Stimulated activated CD4-positive, alpha-beta T cell treated with anti-CD3 and anti-CD28 coated beads, Interleukin-1b, Interleukin-23, amount 100 ng/mL, for 1 hour (primary cell): ENCODE measurements at places on chromosomes 3 and 15.

DNA sequence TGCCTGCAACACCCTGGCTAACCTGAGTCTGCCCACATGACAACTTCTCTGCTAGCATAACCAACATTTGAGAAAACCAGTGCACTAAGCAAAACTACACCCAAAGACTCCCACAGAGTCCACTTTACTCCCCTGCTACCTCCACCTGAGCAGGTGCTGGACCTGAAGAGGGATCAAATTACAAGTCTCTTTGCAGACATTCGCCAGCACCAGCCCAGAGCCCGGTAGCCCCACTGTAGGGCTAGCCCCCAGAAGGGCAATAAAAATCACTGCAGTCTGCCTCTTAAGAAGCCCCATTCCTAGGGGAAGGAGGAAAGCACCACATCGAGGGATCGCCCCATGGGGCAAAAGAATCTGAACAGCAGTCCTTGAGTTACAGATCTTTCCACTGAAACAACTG lies 472.2 kb downstream of the GRM7 start:
- no peak for DNase-seq

DNA sequence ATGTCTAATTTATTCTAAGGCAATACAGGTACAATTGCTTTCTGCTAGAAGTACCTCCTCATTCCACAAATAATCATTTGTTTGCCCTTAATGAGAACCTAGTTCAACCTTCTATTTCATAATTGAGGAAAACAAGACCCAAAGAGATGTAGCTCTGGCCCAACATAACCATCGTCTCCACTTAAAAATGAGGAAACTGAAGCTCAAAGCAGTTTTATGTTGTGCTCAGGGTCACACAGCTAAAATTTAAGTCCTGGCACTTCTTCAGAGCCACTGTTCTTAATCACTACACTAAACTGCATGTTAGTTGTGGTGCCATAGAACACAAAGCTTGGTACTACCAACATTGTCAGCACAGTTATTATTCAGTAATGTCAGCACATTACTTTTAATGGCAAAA lies 108.0 kb downstream of the SERPINI1 start:
- DNase-seq = no peak

DNA sequence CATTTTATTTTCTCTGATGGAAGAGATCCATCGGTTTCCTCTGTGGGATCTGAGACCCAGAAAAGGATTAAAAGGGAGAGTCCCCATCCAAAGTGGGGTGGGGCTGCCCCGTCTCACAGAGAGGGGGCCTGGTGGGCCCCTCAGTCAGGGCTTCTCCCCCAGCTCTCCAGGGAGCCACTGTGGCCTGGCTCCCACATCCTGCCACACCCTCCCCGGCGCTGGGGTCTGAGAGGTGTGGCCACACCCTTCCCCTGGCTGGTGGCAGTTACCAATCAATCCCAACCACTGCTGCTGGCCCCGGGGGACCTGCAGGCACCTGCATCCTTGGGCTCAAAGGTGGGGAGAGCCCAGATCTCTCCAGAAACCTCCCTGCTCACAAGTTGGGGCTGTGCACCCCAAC lies 161.8 kb upstream of the IQSEC1 start:
- no peak for DNase-seq

DNA sequence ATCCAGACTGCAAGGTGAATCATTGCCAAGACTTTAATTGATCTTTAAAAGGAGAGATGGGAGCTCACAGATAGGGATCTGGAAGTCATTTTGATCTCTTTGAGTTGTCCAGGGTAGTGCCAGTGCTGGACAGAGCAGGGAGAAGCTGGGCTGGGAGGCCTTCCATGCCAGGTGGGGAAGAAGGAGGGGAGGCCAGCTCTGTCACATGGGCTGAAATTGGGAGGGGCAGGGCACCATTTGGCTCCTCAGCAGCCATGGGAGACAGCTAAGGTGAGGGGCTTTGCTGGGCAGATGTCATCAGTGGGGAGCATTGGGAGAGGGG lies 23.4 kb downstream of the SMAD6 start:
- DNase-seq = no peak

DNA sequence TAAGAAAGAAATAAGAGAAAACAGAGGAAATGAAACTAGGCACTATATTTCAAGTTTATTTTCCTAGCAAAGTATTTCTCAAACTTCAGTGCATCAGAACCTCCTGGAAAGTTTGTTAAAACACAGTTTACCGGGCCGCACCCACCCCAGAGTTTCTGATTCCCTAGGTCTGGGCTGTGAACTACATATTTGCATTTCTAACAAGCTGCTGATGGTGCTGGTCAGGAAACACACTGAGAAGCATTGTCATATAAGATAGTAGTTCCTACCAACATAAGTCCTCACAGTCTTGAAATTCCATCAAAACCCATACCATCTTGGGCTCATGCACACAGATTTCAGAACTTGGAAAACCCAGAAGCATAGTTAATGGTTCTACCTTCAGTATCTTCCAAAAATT lies 8.3 kb downstream of the SLC9A9 start:
- DNase-seq = no peak

GRCh38 chr3:148924562-148924961 lies 59.5 kb downstream of the CPA3 start:
- DNase-seq = no peak

GRCh38 chr3:69926385-69926784 lies 73.1 kb upstream of the SAMMSON start:
- DNase-seq = no peak

DNA sequence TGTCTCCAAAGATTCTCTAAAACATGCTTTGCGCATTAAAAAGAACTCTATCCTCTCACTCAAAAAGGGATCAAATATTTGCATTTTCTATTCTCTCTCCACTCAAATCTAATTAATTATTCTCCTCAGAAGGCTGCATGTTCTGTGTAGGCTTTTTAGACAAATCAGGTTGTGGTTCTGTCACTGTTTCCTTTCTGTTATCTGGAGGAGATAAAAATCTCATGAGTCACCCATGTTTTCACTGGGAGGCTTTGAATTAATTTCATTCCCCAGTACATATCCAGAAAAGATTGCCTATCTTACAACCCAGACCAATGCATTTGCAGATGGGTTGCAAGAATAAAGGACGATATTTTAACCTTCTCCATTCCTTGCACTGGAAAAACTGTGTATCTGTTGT lies 446.5 kb downstream of the GRM7 start:
- no peak for DNase-seq

DNA sequence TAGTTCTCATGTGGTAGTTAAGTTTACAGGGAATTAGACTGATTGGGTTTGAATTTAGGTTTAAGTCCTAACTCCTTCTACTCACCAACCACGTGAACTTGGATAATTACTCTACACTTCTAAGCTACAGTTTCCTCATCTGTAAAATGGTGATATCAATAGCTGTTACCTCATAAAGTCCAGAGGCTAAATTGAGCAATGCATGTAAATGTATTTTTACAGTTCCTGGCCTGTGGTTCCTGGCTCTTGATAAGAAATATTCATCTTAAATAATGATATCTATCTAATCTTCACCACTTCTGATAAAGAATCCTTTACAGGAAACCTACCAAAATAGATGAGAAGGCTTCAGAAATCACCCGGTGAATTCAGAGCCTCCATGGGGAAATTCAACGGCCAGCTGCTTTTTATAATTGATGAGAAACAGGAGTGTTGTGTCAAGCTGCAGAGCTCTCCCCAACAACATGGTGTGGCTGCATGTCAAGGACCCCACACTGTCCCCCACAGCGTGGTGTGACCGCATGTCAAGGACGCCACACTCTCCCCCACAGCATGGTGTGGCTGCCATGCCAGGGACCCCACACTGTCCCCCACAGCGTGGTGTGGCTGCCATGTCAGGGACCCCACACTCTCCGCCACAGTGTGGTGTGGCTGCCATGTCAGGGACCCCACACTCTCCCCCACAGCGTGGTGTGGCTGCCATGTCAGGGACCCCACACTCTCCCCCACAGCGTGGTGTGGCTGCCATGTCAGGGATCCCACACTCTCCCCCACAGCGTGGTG lies 80.8 kb upstream of the PEX5L start:
- DNase-seq = no peak

DNA sequence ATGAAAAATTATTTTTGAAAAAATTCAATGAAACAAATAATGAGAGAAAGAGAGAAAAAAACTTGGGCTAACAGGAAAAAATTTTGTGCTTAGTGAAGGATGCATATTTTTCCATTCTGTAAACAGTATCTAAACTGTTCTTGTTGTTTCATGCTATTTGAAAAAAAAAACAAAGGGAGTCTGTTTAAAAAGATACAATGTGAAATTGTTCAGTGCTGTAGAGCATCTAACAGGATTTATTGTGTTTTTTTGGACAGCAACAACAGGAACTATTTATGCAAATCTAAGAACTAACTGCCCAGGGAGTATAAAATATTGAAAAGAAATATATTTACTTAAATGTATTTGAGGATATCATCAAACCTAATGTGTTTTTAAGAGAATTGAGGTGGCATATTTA lies 55.1 kb downstream of the PEX5L start:
- no peak for DNase-seq

- no peak for DNase-seq
Observed at GRCh38 chr15:64503197-64503596, 42.8 kb downstream of the ZNF609 start.

GRCh38 chr3:124274051-124274450 lies 282.1 kb upstream of the ROPN1 start:
- no peak for DNase-seq

- DNase-seq = no peak
Observed at GRCh38 chr3:35670408-35670965, 31.2 kb downstream of the ARPP21 start.

GRCh38 chr3:81545572-81545971 lies 215.9 kb downstream of the GBE1 start:
- DNase-seq = no peak

DNA sequence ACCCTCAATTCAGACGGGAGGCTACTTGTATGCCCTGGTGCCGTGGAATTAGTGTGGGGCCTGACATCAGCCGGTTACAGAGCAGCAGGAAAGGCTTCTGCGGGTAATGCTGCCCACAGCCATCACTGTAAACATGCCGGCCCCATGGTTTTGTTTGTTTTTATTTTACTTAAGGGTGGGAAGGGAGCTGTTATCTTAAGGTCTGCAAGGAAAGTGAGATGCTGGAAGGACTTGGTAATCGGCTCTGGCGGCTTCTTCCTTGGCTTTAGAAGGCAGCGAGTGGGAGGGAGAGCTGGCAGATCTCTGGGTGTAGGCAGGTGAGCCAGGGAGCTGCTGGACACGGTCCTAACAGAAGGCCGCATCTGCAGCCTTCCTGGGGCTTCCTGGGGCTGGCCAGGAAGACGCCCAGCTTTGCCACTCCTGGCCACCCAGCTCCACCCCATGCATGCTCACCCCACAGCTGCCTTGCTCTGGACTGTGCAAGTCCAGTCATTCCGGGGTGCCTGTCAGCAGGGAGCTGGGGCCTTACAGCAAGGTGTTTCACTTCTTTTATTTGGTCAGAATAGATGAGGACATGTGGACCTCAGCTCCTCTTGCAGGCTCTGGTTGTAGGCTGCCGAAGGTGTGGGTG lies 54.1 kb upstream of the FURIN start:
- no peak for DNase-seq

- DNase-seq = no peak
Observed at GRCh38 chr15:29435811-29436210, 166.2 kb upstream of the NSMCE3 start.

GRCh38 chr15:38577424-38577987 lies 12.9 kb upstream of the RASGRP1 start:
- no peak for DNase-seq

GRCh38 chr15:45918839-45919238 lies 284.0 kb downstream of the SQOR start:
- DNase-seq = no peak

- DNase-seq = no peak
Observed at GRCh38 chr15:57138349-57138788, 219.9 kb downstream of the TCF12 start.

DNA sequence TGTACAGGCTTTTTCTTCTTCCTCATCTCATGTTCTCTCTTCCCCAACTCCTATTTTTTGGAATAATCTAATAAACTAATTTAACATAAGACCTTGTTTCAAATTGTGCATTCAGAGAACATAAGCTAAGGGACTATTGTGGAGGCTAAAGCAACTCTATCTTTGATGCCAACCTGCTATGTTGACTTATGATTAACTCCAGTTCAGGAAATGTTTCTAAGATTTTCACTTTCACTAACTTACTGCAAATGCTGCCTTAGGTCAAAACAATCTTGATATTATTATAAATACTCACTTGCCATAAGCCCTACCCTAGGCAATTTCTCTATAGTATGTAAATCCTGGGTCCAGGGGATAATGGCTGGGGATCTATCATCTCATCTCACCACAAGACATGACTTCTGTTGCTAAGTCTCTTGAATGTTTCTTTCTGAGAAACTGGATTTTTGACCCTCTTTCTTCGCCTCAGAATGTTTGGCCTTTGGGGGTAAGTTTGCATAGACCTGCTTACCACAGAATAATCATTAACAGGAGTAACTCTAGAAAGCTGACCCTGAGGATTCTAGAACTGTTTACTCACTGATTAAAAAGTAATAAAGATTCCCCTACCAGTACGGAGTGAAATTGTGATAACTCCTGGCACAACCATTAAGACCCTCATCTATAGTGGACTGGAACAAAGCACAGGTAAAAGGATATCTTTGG lies 768.1 kb downstream of the GBE1 start:
- no peak for DNase-seq

DNA sequence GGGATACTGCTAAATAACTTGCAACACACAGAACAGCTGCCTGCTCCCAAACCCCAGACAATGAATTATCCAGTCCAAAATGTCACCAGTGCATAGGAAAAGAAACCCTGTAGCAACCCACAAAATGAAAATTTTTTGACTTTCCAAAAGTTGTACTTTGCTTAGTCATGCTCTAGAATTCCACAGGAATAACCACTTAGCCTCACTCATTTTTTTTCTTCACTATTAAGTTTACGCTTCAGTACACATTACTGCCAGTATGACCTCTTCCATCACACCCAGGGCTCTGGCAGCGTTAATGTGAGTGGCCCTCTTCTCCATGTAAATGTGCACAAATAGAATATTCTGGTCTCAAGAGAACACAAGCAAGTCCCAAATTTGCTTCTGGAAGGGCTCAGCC lies 259.8 kb downstream of the MAGI1 start:
- DNase-seq = no peak

GRCh38 chr3:82839871-82840270 lies 1078.4 kb upstream of the GBE1 start:
- DNase-seq = no peak

GRCh38 chr3:107685383-107685782 lies 162.6 kb downstream of the BBX start:
- DNase-seq = no peak

- DNase-seq = no peak
Observed at GRCh38 chr15:57213862-57214261, 162.4 kb upstream of the CGNL1 start.
